Mammary epithelial cell (primary cell): ENCODE measurements at places on chromosomes 7 and 10.
A peak's percentile ranks its signal among the peaks of the same experiment; 100 is the strongest.

GRCh38 chr7:25262586-25262985 lies 34.3 kb upstream of the NPVF start:
- DNase-seq: peak; percentile 57

DNA sequence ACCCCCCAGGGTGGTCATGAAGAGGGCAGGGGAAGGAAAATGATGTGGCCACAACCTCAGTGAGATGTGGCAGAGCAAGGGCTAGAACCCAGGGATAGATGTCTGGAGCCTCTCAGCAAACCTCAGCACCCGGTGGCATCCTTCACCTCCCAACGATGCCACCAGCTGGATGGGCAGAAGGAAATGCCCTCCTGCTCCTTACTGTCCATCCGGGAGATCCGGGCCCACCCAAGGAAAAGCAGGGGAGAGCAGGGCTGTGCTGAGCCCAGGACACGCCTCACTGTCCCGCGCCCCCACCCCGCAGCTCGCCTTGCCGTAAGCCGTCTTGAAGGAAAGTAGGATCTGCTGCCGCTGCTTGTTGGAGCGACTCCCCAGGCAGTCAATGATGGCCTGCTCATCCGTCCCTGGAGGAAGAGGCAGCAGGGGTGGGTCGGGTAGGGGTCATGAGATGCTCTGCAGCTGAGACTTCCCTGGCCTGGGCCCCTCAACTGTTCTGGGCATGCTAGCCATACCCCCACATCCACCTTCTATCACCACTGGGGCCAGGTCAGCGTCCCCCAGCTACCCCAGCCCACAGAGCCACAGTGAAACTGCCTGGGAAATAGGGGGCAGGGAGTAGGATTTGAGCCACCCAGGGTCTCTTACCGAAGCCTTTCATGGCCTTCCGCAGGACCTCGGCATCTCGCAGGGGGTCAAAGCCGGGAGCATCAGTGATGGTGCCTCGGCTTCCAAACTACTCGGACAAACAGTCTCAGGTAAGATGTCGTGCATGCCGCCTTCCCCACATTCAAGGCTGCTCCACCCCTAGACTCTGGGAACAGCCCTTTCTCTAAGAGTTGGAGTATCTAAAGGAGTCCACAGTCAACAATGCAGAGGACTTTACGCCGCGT lies 34.3 kb downstream of the PLAC9 start:
- no peak for DNase-seq

GRCh38 chr7:3722396-3722922 lies 421.4 kb downstream of the SDK1 start:
- DNase-seq: no peak

DNA sequence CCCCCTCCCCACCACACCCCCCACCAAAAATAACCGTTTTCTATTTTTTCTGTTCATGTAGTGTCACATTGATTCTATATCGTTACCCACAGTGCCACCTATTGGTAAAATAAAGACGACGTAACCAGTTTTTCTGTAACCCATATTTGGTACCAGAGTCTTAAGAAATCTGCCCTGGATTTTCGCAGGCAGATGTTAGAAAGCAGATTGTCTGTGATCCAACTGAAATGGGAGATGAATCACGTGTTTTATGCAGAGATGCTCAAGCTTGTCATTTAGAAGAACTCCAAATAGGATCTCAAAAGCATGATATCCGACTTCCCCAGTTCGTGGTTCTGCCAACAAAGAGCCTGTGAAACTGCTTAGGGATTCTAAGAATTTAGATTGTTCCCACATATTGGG lies 261.1 kb upstream of the CSTF2T start:
- DNase-seq: peak; percentile 18

- DNase-seq: peak; percentile 61
These were observed 5.8 kb downstream of the GNAI1 start for GRCh38 chr7:80140388-80140787.

- no peak for DNase-seq
These were observed 248.9 kb upstream of the IGFBP3 start for GRCh38 chr7:46170021-46170420.

DNA sequence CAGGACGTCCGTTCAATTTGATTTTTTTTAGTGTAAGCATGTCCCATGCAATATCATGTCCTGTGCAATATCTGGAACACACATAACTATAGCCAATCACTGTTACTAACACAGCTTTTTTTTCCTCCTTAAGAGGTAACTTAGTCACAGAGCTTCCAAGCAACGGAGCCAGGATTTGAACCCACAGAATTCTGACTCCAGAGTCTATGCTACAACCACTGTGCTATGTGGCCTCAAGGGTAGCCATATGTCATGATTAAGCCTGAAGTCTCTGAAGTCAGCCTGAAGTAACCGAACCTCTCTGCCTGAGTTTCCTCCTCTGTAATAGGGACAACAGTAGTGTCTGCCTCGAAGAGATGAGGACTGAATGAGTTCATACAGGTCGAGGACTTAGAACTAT lies 42.2 kb upstream of the TCF7L2 start:
- DNase-seq: peak; percentile 30

GRCh38 chr10:18238870-18239485 lies 98.8 kb downstream of the CACNB2 start:
- peak; percentile 20 for DNase-seq

- peak; percentile 55 for DNase-seq
These were observed 17.1 kb downstream of the MBL2 start for GRCh38 chr10:52755297-52756062.

GRCh38 chr7:76179686-76180085 lies 22.0 kb upstream of the SRRM3 start:
- DNase-seq: no peak

- DNase-seq: peak; percentile 48
These were observed 32.5 kb upstream of the TRUB1 start for GRCh38 chr10:114905450-114905849.

- DNase-seq: no peak
These were observed 102.5 kb downstream of the SND1 start for GRCh38 chr7:127754457-127754856.

- peak; percentile 46 for DNase-seq
These were observed 40.2 kb downstream of the PRTFDC1 start for GRCh38 chr10:24912215-24912614.

GRCh38 chr10:90269699-90270098 lies 568.3 kb downstream of the KIF20B start:
- no peak for DNase-seq

- DNase-seq: no peak
These were observed 22.3 kb downstream of the ZNF503 start for GRCh38 chr10:75379212-75379724.

DNA sequence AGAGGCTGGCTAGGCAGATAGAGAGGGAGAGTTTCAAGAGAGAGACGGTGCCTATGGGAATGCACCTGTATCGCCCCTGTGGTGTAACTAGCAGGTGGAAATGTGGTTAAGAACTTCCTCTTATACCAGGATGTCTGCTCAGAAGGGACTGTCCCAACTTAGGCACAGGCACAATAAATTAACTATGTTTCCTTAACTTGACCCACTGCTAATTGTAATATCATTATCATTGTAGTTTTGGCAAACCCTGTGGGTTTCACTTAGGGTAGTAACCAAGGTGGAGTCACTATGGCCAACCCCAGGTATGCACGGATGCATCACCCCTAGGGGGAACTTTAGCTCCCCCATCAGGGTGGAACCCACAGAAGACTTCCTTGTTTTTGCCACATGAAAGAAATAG lies 455.7 kb downstream of the DGKB start:
- no peak for DNase-seq

- no peak for DNase-seq
These were observed 103.3 kb downstream of the FAM107B start for GRCh38 chr10:14671386-14671831.

- DNase-seq: no peak
These were observed 178.3 kb downstream of the GRID1 start for GRCh38 chr10:86188326-86188725.

DNA sequence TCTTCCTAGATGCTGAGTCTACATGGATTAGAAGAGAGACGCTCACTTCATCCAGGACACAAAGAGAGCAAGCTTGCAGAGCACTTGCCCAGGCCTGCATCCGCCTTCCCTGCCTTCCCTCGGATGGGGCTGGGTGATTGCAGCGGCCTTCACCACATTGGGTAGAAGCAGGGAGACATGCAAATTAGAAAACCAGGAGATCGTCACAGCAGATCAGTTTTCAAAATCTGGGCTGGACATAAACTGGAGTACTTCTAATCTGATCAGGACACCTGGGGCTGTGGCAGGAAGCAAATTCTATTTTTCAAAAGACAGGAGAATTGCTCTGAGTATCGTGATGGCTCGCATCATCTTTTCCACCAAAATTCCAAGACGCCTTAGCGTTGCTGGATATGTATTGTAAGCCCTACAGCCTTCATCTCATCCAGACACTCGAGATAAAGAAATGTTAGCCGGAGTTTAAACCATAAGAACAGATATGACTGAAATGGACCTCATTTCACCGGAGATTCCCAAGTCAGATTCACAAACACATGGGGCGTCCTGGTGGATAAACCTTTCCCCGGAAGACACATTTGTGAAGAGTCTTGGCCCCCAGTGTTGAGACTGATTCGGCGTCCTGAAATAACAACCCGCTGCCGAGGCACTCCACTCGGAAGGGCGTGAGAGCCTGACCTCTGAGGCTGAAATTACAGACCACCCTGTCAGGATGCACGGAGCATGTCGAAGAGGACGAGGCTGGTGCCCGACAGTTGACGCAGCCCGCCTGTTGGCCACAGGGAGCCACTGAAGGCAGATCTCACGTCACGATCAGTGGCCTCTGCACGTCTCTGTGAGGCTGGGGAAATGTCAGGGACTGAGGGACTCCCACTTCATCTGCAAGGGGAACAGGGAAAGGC lies 91.2 kb upstream of the PARD3 start:
- DNase-seq: peak; percentile 93

DNA sequence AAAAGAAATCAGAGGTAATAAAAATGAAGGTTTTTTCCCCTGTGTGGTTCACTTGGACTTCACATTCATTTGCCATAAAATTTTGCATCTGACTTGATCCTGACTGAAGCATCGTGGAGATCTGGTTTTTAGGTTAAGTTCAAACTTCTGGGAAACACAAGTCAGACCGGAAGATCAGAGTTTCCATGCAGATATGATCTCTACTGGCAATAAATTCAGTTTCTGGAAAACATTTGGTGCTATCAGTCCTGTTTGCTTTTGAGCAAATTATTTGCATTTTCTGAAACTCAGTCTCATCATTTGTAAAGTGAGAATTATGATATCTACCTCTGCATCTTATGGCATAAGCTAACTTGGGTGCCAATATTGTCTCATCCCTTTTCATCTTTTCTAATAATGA lies 81.3 kb upstream of the KCNMA1 start:
- no peak for DNase-seq

GRCh38 chr10:101018118-101018599 lies 12.8 kb downstream of the PDZD7 start:
- no peak for DNase-seq

- peak; percentile 1 for DNase-seq
These were observed 138.0 kb downstream of the PPP1R9A start for GRCh38 chr7:95045236-95045923.

DNA sequence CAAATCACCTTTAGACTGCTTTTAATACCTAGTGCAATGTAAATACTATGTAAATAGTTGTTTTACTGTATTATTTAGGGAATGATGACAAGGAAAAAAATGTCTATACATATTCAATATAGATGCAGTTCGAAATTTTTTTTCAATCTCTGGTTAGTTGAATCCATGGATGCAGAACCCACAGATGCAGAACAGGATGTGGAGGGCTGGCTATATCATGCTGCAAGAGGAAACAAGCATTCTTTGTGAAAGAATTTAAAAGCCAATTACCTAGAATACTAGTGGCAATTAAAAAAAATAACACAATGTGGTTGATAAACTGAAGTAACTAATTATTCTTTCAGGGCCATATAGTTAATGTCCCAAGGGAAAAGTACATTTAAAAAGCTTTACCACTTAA lies 170.4 kb downstream of the ZNF438 start:
- no peak for DNase-seq

DNA sequence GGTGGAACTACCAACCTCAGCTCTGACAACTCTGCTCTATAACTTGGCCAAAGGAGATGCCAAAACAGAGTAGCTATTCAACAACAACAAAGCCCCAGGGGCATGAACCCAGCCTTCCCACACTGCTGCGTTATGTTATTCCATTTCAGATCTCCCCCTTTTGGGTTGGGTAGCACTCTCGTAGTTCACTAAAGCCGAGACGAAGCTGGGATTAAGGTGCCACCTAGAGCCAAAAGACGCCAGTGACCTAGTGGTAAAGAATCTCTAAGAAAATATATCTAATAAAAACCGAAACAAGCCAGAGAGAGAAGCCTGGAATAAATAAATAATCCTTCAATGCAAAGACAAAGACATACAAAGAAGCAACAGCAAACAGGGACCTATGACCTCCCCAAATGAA lies 217.3 kb downstream of the HERPUD2 start:
- no peak for DNase-seq

DNA sequence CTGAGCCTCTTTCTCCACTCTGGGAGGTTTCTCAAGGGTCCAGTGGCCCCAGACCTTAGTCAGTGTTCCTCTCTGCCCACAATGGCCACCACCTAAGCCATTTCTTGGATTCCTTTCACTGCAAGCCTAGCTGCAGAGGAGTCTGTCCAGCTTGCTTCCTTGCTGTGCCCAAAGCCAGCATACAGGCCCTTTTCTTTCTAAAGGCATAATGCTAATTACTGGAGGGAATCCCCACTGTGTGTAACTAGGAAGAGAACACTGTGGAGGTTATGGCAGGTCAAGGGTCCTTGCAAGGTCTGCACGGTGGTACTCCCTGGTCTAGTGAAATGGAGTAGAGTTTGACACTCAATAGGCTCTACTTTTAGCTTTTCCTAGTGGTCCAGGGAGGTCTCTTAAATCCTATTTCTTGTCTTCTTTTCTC lies 70.4 kb upstream of the CC2D2B start:
- DNase-seq: no peak
